ENCODE measurements at places on chromosomes 3 and 15.

- DNase-seq: no peak
- H3K27ac ChIP-seq: no peak overlapping the region
- no peaks in the 10 kb centered on the region for H3K27me3 ChIP-seq
- H3K4me1 ChIP-seq: no peaks in the 10 kb centered on the region
- H3K4me3 ChIP-seq: no peak overlapping the region
- no peaks in the 10 kb centered on the region for H3K36me3 ChIP-seq
These were observed 67.0 kb downstream of the CSNK1G1 start for GRCh38 chr15:64288999-64289398.

GRCh38 chr3:62935793-62936192 is 60.6 kb upstream of the CADPS start:
- no peak overlapping the region for H3K27ac ChIP-seq
- H3K4me1 ChIP-seq: no peaks in the 10 kb centered on the region
- no peaks in the 10 kb centered on the region for H3K36me3 ChIP-seq
- no peak for DNase-seq
- H3K27me3 ChIP-seq: no peaks in the 10 kb centered on the region

DNA sequence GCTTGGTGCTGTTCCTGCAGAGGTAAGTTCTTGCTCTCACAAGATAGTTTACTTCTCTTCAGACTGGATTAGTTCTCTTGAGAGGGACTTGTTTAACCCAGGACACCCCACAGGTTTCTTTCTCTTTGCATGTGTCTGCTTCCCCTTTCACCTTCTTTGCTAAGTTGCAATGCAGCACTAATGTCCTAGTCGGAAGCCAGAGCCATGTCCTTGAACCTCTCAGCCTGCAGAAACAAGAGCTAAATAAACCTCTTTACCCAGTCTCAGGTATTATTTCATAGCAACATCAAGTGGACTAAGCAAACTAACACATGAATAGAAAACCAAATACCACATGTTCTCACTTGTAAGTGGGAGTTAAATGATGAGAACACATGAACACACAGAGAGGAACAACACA is 915.2 kb downstream of the NSUN3 start:
- no peaks in the 10 kb centered on the region for H3K27me3 ChIP-seq
- no peaks in the 10 kb centered on the region for H3K4me1 ChIP-seq
- H3K27ac ChIP-seq: no peak overlapping the region
- DNase-seq: no peak

GRCh38 chr3:67655364-67656121 is 1.1 kb upstream of the SUCLG2 start:
- peaks cover 35% of the 10 kb centered on the region for H3K4me1 ChIP-seq
- H3K4me3 ChIP-seq: peak overlapping the region; percentile 76
- no peaks in the 10 kb centered on the region for H3K36me3 ChIP-seq
